Fibroblast of skin of right biceps (primary cell): ENCODE measurements at places on chromosomes 12 and 14.

DNA sequence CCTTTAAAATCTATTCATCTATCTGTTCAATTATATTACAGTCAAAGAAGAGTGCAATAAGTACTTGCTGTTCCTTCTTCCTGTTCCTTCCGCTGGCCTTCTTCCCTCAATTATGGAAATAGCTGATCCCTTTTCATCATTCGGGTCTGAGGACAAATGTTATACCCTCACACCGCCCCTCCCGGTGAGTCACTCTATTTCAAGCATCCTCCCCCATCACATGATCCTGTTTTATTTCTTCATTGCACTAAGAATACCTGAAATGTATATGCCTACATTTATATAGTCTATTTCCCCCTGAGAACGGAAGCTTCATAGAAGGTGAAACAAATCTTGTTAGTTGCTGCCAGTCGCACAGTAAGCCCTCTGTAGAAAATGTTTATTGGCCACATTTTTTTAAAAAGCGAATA is 2.5 kb downstream of the SLC38A1 start:
- DNase-seq, result peak; percentile 57

DNA sequence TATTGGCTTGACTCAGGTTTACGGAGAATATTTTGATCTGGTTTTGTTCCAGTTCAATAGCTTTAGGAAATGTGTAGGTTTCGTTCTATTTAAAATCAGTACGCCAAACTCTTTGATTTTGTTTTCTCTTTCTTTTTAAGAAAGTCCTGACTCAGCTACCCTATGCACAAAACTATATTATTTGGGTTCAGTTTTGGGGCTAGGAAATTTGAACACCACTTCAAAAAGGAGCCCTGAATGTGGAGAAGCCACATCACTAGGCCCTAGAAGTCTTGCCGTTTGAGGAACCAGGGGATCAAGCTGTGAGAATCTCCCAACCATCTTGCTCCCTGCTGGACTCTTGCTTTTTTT is 168.2 kb upstream of the BCL2L14 start:
- DNase-seq, result no peak

GRCh38 chr14:35971965-35972630 is 146.0 kb downstream of the BRMS1L start:
- DNase-seq, result no peak

GRCh38 chr14:50830932-50831725 is at the start of gene NIN:
TSS of gene NIN (minus strand) at chr14:50831162. CDS start at chr14:50822056, 9,106 bp downstream.
- DNase-seq, result peak; percentile 85

DNA sequence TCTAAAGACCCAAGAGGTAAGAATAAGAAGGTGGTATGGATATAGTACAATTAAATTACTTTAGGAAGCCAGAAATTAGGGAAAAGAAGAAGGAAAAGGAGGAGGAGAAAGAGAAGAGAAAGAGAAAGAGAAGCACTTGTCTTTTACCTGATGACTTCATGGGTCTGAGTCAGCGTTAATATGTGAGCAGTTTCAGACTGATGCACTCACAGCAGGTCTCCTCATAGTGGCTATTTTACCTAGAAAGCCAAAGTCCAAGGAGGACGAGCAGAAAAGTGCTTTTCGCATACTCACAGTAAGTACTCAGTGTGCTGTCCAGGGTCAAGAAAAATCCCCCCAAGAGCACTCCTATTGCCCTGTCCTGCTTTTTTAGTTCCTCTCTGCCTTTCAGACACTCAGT is 222.1 kb downstream of the C12orf42 start:
- DNase-seq, result no peak

DNA sequence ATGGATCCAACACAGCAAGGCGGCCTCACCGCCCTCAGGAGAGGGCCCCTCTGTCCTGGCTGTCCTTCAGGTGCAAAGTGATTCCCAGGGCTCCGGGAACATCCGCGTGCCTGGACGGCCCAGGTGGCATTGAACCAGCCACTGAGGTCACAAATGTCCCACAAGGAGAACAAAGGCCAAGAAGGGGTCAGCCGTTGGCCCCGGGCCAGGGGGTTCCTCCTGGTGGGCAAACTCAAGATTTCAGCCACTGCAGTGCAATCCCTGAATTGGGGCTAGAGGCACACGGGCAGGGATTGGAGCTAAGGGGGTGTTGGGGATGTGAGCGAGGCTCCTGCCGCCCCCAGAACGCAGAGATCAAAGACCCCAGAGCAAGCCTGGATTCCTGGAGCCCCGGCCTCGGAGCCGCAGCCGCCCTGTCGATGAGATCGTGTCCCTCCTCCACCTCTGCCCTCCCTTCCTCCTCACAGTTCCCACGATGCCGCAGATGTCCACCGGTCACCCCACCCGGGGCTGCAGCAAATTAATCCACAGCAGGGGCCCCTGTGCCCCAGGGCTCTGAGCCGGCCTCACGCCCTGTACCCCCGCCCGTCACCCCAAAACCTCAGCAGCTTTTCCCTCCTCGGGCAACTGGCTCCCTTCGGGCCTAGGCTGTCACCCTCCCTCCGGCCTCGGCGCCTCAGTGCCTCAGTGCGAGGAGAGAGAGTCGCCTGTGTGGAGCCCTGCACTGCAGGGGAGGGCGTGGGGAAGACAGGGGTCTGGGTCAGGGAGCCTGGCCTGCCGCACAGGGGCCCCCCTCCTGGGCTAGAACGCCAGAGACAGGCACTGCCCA is 56.7 kb upstream of the GALNT9 start:
- no peak for DNase-seq

- peak; percentile 56 for DNase-seq
Observed at GRCh38 chr12:114166362-114166761, 200.2 kb upstream of the RBM19 start.

DNA sequence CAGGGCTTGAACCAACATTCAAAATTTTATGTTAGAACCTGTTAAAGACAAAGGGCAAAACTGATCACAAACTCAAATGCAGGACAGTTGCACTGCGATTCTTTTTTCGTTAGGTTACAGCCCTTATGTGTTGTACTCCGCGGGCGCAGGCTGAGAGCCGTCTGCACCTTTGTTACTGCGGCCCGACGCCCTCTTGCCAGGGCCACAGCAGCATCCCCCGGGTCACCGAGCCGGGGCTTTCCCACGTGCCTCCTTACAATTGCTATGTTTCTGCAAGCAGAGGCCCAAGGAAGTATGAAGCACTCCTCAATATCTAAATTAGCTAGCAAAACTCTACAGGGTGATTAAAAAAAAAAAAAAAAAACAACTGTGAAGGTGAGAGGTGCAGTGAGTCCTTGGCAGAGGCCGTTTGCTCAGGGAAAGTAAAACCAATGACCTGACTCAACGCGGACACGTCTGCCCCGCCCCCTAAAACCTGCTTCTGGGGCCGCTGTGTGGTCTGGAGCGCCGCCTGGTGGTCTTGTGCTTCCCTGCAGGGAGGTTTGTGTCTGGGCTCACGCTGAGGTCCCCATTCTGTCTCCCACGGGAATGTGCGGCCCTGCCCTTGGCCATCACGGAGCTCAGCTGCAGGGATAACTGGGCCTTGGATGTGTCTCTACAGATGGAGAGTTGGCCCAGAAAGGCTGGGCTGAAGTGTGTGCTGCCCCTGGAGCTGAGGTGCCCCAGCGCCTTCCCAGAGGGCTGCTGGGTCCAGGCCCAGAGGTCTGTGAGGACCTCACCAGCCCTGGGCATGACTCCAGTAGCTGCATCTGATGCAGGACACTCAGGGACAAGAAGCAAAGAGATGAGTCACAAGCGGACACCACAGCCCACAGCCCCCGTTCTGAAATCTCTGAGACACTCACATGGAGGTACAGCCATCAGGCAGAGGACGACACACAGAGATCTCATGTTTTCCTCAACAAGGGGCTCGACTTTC is 418.5 kb downstream of the TMEM121 start:
- no peak for DNase-seq
